Endothelial cell of umbilical vein (primary cell): ENCODE measurements at places on chromosomes 5 and 9. TPM values are rescaled to one million over a fixed set of nuclear protein-coding genes. Genes with fewer than 3 reads are reported as not detected.
A peak's percentile ranks its signal among the peaks of the same experiment; 100 is the strongest.

DNA sequence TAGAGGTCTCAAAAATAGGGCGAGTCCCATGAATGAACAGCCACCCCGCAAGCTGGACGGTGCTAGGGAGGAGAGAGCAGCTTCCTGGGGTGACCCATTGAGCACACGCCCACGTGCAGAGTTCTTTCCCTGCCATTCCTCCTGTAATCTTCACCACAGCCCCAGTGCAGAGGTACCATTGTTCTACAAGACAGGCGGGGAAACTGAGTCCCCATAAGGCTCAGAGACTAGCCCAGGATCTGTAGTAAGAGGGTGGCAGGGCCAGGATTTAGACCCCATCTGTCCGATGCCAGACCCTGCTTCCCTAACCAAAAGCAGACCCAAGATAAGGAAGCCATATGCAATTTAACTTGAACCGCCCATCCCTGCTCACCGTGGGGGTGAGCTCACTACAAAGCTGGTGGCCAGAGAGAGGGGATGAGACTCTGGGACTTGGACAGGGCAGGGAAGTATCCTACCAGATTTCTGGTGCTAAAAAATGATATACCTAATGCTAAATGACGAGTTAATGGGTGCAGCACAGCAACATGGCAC lies 36.7 kb upstream of the ORM1 start:
- DNase-seq, result no peak

DNA sequence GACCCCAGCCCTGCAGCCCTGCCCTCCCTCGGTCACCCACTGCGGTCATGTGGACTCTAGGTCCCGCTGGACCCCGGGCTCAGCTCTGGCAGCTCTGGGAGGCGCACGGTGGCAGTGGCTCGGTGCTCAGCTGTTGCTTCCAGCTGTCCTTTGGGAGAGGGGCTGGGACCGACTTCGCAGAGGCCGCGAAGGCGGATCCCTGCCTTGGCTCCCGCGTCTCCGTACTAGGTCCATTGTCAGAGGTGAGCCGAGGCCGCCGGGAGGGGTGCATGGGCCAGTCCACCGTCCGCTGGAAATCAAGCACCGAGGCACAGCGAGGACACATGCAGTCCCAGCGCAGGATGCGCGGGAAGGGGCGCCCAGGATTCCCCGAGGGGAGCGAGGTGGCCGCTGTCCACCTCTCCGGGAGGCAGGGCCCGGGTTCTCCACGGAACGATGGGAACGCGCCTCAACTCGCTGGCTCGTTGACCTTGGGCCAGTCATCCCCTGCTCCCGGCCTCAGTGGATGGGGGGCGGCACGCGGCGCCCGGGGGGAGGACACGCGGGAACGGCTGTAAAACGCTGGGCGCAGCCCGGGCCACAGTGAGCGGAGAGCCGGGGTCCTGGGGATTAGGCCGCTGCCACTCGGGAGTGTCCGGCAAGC lies 732 bp downstream of the GBGT1 start:
- no peak for DNase-seq

DNA sequence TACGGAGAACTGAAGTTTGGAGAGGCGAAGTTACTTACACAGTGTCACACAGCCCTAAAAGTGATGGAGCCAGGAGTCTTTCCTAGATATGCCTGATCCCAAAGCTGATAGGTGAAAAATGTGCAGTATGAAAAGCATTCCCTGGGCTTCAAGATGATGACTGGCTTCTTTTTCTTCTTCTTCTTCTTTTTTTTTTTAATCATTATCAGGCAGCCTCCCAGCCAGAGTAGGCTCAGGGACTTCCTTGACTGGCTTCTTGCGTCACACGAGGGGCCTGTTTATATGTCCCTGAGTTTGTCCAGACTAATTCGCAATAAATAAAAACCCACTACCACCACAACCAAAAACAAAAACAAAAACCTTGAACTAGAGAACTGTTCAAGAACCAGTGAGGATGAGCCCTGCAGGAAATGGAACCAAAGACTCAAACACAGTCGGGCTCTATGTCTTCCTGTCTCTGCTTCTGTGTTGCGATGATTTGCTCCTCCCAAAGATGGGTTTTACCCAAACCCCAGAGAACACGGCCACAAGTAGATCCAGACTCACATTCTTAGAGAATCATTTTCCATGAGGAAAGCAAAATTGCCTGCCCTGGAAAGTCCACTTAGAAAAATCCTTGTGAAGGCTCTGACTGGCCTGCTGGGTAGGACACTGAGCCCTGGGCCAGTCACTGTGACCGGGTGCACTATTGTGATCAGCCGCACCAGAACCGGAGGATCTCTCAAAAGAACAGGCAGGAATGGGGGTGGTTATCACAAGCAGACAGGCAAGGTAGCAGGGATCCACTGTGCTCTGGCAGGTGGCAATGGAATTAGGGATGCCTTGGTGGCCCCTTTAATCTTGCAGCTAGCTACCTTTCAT lies 38.0 kb upstream of the ADAM19 start:
- no peak for DNase-seq

GRCh38 chr9:135819905-135820304 lies 87.4 kb downstream of the CAMSAP1 start:
- no peak for DNase-seq

DNA sequence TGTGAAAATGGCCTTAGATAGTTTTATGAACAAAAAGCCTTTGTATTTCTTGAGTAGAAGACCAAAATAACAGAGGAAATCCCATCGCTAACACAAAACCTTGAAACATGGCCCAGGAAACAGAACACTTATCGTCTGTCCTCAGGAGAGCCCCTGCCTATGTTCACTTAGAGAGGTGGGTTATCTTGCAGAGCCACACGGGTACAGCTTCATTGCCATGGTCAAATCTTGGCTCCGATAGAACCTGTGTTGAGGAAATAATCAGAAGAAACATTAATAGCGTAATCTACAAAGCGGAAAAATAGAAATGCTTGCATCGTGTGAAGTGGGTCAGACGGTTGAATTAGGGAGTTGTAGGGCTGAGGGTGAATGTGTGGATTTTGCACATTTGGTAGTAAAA lies 216.1 kb downstream of the MAST4 start:
- no peak for DNase-seq

DNA sequence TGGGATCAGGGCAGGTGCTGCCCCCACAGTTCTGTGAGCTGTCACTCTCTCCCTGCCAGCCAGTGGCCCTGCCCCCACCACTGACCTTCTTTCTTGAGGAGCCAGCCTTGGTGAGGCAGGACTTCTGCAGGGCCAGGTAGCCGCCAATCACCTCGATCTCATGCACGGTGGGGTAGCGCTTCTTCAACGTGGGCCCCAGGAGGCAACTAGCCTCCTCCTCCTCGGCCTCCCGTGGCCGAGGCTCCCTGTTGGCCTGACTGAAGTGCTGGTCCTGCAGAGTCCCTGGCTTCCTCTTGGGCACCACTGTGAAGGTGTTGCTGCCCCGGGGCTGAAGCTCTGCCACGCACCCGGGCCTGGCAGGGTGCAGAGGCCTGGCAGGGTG lies 1.6 kb downstream of the TPRN start:
- no peak for DNase-seq

DNA sequence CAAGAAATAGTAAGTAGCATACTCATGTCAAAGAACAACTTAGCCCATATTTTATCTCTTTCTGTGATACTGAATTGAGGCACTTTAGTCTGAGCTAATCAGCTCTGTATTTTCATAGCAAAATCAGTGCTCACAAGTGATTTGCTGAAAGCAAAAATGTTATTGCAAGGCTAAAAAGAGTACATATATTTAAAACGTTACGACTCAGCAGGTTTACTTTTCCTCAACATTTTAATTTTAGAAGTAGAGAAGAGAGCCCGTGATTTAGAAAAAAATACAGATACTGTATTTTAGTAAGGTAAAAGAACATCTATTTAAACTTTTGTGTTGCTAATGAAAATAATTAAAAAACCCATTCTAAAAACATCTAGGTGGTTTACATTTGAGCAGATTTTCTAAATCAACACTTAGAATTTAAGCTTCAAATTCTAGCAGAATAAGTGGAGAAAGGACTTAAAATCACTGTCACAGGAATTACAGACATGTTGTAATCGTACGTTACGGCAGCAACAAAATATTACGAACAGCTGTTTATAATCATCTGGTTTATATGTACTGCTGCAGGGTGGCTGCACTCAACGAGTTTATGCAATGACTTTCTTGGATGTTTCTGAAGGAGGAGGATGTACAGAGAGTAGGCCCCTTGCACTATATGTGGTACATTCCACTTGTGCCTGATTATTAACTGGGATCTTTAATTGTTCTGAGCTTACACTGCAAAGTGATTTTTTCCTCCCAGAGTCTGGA lies 20.1 kb downstream of the SREK1 start:
- DNase-seq, result no peak

GRCh38 chr9:134575103-134575900 lies 66.3 kb upstream of the COL5A1 start:
- no peak for DNase-seq

GRCh38 chr9:99748266-99748665 lies 73.4 kb upstream of the NR4A3 start:
- no peak for DNase-seq

DNA sequence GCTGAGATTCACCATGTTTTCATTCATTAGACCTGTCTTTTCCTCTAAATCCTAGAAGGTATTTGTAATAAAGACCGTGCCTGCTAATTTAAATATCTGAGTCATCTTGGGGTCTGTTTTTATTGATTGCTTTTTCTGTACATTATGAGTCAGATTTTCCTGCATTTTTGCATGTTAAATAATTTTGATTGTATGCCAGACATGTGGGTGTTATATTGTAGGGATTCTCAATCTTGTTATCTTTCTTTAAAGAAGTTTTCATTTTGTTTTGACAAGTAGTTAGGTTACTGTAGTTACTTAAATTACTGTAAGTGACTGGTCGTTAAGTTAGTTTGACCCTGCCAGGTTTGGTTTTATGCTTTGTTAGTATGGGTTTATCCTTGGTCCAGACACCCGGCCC lies 35.1 kb downstream of the EXOSC2 start:
- DNase-seq, result peak; percentile 67

- no peak for DNase-seq
Observed at GRCh38 chr9:84379740-84380139, 39.2 kb upstream of the SLC28A3 start.

DNA sequence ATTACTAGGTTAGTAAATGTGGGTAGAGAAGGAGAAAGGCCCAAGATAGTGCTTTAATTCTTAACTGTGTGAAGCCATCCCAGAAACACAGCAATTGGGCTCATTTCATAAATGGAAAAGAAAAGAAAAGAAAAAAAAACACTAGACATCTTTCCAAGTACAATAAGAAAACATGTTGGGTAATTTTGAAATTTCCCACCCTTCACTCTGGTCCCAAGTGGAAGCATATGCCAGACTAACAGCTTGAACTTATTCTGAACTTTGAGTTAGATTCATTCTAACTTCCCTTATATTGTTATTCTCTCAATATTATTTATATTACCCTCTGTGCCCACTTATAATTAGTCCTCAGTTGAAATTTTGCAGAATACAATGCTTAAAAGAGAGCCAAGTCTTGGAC lies 113.4 kb upstream of the GHR start:
- DNase-seq, result no peak

GRCh38 chr5:31156631-31157160 lies 36.8 kb upstream of the CDH6 start:
- no peak for DNase-seq

- DNase-seq, result no peak
Observed at GRCh38 chr9:71058660-71059059, 62.8 kb downstream of the TRPM3 start.

- DNase-seq, result no peak
Observed at GRCh38 chr5:123119334-123119986, 30.4 kb downstream of the PRDM6 start.

- DNase-seq, result no peak
Observed at GRCh38 chr5:13524936-13525335, 419.6 kb downstream of the DNAH5 start.

DNA sequence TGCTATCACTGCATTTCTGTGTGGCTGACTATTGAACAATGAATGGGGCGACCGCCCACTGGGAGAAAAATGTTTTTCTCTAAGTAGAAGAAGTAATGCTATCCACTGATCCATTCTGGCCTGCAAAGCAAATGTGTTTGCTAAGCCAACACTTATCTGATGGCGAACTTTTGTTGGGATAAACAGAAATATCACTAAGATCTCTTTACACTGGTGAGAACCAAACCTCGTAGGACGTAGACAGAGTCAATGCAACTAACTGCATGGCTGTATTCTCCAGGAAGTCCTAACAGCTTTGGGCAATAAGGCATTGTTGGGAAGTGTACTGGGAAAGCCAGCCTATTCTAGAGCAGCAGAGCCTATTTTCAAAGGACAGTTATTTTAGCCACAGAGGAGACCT lies 77.7 kb downstream of the ANKH start:
- DNase-seq, result no peak

DNA sequence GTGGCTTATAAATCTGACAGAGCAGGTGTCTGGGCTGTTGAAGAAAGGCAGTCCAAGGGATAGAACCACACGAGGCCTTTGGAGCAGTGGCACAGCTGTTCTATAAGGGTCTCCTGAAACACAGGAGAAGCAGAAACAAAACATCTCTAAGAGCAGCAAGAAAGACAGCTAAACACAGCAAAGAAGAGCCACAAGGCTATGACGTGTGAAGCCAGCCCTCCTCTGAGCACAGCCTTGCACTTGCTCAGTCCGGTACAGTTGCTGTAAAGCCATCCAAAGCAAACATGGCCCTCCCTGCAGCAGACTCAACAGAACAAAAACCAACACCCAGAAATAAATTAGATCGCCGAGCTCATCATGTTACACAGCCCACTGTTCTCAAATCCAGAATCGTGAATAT lies 2.6 kb upstream of the GZMK start:
- DNase-seq, result no peak

SCAI gene
- 6.9 and 9.3 TPM in 2 replicates for total RNA-seq

GGTA1 gene
- not detected in 2 replicates for total RNA-seq

B4GALT7 gene
- total RNA-seq, result 35.1 and 35.3 TPM in 2 replicates

SPAAR gene
- 13.0 and 24.8 TPM in 2 replicates for total RNA-seq

ITK gene
- total RNA-seq, result not detected in 2 replicates

ECSCR gene
- total RNA-seq, result 365 and 377 TPM in 2 replicates
